ENCODE measurements at places on chromosomes 11 and 22. TPM values are rescaled to one million over a fixed set of nuclear protein-coding genes. Genes with fewer than 3 reads are reported as not detected.

Gene CD3E
- not detected for total RNA-seq

Gene CUL5
- 29.3 TPM for total RNA-seq

Gene MS4A3
- total RNA-seq = not detected

Gene POTEH
- 0.40 TPM for total RNA-seq

Gene TSPO
- total RNA-seq = 244 TPM

Gene NAV2
- total RNA-seq = 14.5 TPM

Gene SLC1A2
- total RNA-seq = 0.71 TPM

GRCh38 chr11:57530215-57530595, 349 bp downstream of the TIMM10 start:
- no peak for DNase-seq

GRCh38 chr22:38069372-38070249, 12.4 kb downstream of the PICK1 start:
- peak; percentile 81 for DNase-seq

DNA sequence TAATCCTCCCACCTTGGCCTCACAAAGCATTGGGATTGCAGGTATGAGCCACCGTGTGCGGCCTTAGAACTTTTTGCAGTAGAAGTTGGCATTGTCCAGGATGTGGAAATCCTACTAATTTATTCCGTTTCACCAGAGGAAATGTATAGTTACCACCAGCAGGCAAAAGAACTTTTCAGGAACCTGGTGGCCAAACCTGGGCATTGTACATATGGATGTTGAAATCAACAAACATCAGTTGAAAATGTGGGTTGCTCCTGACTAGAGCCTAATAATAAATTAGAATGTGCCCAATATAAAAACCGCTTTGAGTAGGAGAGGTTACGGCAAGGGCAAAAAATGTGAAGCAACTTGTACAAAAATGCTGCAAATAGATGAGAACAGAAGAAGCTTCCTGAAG, 40.7 kb upstream of the XBP1 start:
- no peak for DNase-seq

DNA sequence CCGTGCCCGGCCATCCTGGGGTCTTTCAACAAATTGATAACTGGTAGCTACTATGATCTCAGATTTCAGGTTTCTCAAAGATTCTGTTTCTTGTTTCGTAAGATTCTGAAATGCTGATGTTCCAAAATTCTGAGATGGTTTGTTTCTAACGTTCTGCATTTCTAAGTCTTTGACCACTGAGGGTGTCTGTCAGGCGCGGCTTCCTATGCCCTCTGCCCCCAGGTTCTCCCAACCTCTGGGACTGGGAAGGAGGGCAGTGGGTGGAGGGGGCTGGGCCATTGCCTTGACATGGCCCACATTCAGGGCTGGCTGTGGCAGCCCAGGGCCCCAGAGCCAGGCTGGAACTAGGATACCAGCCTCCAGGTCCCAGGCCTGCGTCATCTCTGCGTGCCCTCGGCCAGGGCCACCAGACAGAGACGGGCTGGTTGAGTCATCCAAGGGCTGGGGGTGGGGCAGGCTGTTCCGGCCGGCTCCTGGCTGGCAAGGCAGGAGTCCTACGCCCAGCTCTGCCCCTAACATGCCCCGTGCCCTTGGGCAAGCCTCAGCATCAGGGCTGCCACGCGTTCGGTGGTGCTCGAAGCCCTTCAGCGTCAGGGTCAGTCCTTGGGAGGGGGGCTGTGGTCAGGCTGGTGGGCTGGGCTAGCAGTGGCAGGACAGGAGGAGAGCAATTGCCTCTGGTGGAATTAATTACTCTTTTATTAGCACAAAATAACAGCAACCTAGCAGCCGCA, 5.2 kb downstream of the TMEM134 start:
- no peak for DNase-seq

DNA sequence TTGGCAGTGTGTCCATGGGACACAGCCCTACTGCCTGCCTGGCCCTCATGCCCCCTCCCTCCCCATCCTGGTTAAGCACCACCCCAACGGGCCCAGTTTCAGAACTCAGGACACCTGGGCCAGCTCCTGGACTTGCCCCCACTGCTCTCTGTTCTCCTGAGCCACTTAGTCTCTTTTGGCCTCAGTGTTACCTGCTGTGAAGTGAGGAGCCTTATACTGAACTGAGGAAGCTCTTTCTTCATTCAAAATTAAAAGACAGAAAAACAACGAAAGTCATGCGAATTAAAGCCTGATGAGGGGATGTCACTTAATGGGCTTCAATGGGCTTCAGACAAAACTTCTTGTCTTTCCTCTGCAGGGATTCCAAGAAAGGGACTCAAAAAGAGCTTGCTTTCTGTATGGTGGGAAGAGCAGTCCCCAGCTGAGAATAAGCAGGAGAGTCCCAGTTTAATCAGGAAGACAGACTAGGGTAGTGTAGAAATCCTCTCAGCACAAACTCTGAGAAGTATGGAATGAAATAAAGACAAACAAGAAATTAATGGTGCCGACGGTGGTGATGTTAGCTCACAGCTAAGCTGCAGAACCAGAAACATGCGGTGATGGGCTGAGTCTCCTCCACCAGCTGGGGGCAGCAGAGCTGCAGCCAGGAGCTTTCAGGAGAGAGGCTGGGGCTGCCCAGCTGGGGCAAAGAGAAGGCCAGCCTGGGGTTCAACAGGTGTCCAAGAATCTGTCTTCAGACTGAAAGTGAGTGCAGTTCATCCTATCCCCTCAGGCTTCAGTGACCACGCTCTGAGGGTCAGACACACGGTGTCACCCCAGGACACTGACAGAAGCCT, 101.0 kb downstream of the GGTLC2 start:
- peak; percentile 72 for DNase-seq

DNA sequence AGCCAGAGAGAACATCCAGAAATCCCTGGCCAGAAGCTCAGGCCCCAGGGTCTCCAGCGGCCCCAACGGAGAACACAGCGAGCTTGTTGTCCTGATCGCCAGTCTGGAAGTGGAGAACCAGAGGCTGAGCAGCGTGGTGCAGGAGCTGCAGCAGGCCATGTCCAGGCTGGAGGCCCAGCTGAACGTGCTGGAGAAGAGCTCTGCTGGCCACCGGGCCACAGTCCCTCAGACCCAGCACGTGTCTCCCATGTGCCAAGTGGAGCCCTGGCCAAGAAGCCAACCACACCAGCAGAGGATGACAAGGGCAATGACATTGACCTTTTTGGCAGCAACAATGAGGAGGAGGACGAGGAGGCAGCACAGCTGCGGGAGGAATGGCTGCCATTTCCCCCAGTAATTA, 20.6 kb upstream of the SCGB1D1 start:
- no peak for DNase-seq

DNA sequence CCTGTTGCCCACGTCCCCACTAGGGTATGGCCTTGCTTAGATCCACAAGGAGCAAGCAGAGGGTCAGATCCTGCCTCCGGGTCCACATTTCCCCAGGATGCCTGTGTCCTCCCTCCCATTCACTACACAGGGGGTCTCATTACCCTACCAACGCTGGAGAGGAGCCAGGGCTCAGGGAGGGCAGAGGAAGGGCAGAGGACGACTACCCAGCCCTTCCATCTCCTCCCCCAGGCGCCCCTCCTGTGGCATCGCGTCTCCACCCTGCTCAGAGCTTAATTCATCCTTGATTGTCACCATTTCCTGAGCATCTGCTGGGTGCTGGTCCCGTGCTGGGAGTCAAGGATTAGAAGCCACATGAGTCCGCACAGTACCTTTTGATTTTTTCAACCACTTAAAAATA, 5.0 kb downstream of the NFAM1 start:
- no peak for DNase-seq

GRCh38 chr11:15772547-15772946, 583.8 kb downstream of the SOX6 start:
- no peak for DNase-seq

GRCh38 chr22:38799265-38800002, 5.5 kb upstream of the DNAL4 start:
- DNase-seq = no peak

DNA sequence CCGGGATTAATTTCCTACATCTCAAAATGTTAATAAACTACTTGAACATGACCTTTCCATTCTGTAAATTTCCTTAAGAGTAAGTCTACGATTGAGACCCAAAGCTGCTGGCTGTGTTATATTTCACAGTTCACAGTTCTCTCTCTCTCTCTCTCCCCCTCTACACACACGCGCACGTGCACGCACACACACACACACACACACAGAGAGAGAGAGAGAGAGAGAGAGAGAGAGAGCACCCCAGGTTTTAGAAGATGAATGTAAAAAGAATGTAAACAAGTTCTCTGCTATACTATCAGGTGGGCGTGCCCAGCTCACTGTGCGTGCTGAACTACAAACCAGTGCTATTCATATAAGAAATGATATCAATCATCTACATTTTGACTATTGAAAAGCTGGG, 3.3 kb downstream of the BDNF start:
- DNase-seq = no peak

GRCh38 chr11:9758637-9759518, 95.0 kb downstream of the SWAP70 start:
- DNase-seq = peak; percentile 74

DNA sequence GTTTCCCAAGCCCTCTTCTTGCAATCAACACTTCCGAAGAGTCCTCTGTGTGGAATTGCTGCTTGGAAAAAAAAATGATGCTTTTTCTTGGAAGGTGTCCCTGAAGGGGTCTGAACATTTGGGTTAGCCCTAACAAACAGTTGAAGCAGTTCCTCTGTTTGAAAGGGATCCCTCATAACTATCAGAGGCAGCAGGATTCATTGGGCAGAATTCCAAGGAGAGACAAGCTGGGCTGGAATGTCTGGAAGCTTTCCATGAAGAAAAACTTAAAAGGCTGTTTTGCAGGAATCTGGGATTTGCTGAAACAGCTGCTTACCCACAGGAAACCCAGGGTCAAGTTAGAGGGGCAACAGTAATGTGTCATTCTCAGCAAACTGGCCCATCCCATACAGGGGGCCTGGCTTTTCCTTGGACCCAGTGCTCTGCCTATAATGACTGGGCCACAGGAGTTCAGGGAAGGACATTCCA, 3.1 kb downstream of the CSNK2A3 start:
- DNase-seq = no peak

DNA sequence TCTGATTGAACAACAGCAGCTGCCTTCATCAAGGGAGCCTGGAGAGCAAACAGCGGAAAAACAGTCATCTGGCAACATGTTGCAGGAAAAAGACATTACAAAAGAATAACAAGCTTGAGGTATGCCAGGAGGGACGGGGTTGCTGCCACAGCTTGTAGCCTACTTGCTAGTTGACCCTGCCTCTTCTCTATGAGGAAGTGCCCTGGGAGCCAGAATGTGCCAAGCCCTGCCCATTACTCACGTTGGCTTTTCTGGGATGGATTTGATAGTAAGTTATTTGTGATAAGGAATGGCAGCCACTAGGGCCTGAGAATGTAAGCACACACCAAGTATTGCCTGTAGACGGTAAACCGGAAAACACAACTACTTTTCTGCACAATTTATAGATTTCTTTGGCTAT, 113.5 kb upstream of the KIRREL3 start:
- DNase-seq = no peak

DNA sequence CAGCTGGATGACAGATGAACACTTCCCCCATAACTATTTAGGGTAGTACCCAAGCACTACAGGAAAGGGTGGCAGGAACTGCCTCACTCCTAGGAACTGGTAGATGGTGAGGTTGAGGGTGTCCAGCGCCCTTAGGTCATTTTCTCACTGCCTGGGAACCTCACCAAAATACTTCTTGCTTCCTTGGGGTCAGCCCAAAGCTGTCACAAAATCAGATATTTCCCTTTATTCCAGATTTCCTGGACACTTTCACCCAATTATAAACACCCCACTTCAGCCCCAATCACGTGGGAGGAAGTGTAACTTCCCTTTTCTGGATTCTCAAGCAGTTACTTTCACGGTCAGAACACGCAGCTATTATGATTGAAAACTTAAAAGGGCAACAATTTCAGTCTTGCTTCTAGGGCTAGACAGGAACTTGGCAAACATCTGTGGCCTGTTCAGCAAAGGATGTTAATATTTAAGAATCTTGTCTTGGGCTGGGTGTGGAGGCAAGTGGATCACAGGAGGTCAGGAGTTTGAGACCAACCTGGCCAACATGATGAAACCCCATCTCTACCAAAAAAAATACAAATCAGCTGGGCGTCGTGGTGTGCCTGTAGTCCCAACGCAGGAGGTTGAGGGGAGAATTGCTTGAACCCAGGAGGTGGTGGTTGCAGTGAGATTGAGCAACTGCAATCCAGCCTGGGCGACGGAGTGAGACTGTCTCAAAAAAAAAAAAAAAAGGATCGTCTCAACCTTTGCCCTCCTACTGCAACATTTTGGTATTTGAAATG, 4.0 kb downstream of the FTH1 start:
- DNase-seq = peak; percentile 37

- DNase-seq = no peak
Measured at GRCh38 chr22:42171417-42171816, 40.8 kb upstream of the CYP2D6 start.

DNA sequence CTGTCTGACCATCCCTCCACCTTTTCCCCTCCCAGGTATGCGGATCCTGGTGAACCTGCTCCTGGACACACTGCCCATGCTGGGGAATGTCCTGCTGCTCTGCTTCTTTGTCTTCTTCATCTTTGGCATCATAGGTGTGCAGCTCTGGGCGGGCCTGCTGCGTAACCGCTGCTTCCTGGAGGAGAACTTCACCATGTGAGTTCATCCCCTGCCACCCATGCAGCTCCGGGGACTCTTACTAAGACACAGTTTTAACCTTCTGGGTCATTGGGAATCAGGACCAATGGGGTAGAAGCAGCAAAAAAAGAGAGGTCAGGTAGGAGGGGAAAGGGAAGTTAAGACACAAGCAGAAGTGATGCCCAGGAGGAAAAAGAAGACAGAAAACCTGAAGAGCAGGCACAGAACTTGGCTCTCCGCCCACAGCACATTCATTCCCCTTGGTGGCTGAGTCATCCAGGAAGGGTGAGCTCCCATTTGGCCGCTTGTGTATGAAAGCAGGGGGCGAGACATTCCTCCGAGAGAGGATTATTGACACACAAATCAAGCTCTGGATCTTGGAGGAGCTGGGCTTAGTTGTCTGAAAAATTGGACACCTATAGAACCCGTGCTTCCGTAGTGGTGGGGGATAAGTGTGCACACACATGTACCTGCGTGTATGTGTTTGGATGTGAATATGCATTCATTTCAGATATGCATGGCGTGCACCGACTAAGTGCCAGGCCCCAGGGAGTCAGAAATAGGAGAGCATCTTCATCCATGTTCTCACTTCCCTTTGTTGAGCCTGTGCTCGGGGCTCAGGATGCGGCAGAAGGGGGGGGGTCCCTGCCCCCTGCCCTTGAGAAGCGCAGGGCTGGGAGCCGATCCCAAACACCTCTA, 64.2 kb downstream of the CACNA1I start:
- DNase-seq = peak; percentile 49

- DNase-seq = no peak
Measured at GRCh38 chr11:122023614-122024250, 92.3 kb downstream of the BLID start.

Measured in SK-MEL-5 (cell line).